Activated T-helper 1 cell treated with Interleukin-2 at 50 U/mL for 16 hours (primary cell): ENCODE measurements at places on chromosomes 11 and 22.

- no peak for DNase-seq
Measured at GRCh38 chr11:60950933-60951605, 907 bp downstream of the SLC15A3 start.

GRCh38 chr11:63816732-63817131 lies 3.5 kb downstream of the SPINDOC start:
- DNase-seq = no peak

DNA sequence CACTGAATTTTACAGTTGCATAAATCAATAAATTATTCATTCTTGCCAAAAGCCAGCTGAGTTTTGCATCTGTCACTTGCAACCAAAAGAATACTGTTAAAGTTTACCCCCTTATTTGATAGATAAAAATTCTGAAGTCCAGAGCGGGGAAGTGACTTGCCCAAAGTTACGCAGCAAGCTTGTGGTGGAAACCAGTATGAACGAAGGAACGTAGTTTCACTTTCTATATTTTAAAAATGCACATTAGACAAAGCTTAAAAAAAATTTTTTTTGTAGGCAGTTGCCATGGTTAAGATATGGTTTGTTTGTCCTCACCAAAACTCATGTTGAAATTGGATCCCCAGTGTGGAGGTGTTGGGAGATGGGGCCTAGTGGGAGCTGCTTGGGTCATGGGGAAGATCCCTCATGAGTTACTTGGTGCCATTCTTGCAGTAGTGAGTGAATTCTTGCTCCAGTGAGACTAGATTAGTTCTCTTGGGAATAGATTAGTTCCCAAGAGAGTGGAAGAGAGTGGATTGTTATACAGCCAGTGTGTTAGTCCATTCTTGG lies 46.3 kb upstream of the SEZ6L start:
- no peak for DNase-seq

- no peak for DNase-seq
Measured at GRCh38 chr22:28952857-28953256, 69.5 kb downstream of the ZNRF3 start.
